RCC 7860 (cell line): ENCODE measurements at places on chromosomes 2 and 18.

DNA sequence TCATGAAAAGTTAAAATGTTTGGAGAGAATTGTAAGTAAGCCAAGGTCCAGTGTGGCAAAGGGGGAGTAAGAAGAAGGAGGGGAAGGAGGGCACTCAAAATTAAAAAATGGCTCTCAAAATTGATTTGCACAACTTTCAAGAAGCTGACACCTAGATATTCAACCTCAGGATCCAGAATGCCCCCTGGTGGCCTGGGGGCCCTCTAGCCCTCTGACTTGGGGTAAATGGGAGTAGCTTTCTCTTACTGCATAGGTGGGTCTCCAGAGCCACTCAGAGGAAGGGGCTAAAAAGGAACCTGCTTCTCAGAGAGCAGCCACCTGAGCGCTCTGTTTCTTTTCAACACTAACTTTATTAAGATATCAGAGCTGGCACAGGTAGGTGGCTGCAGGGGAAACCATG lies 968.5 kb downstream of the BCL11A start:
- DNase-seq = no peak

DNA sequence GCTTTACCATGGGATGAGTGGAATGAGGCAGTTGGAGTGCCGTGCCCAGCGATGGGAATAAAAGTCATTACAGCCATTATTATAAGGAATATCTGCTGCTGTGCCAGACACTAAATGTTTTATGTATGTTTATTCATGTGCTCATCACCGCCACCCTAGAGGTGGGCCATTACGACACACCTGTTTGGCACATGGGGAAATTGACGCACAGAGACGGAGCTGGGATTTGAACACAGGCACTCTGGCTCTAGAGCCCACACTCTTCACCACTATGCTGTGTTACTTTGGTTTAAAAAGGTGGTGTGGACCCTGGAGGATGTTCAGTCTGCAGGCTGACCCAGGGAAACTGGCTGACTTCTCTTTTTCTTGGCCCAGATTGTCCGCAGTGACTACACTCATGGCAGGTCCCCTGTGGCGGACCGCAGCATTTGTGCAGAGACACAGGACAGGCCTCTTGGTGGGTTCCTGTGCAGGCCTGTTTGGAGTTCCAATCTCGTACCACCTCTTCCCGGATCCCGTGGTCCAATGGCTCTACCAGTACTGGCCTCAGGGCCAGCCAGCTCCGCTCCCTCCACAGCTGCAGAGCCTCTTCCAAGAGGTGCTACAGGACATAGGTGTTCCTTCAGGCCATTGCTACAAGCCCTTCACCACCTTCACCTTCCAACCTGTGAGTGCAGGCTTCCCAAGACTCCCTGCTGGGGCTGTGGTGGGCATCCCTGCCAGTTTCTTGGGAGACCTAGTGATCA lies 1.6 kb downstream of the TMEM177 start:
- no peak for DNase-seq

DNA sequence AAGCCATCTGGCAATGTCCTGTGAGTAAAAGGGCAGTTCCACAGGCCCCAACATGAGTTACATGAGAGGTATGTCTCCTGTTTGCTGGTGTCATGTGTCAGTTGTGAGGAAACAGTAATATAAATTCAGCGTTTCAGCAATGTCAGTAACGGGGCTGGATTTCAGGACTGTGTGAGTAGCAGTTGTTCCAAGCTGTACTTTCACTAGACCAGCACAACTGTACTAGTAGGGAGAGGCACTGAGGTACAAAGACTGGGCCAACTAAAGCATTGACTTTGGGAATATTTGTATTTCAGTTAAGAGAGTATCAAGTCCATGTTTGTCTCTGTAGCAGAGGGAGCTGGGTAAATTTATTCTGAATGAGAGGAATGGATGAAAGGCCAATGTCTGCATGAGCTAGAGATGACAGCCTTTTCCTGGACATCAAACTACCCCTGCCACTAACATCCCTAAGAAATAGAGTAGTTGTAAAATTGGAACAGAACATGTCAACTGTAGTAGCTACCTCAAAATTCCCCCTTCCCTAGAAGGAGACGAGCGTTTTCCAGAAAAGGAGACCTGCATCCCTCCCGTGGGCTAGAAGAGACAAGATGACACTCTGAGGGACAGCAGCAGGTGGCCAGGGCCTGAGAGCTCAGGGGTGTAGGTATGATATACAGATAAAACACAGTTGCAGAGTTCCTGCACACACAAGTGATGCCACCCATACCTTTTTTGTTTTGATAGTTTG lies 24.4 kb downstream of the EIF4E2 start:
- DNase-seq = no peak

- no peak for DNase-seq
Measured at GRCh38 chr2:218395456-218395825, 4.2 kb upstream of the CTDSP1 start.

DNA sequence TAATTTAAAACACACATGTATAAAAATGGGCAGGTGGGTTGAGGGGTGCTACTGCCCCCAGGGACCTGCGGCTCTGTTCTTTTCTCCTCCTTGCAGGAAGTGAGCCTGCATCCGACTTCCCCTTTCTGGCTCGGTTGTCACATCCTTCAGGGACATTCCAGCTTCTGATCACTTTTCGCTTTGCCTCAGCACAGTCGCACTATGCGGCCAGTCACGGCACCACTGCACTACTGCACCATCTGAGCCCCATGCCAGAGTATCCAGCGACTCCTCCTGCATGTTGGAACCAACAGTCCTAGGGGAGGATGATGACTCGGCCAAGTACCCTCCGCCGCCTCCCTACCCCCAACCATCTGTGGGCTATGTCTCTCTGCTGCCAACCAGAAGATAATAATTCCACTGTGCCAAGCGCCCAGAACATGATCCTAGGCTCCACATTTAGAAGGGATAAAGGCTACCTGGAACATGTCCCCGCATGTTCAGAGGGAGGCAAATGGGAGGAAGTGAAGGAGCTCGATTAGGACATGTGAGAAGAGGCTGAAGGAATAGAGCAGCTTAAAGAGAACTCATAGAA lies 17.6 kb downstream of the CDC42EP3 start:
- peak; percentile 43 for DNase-seq

DNA sequence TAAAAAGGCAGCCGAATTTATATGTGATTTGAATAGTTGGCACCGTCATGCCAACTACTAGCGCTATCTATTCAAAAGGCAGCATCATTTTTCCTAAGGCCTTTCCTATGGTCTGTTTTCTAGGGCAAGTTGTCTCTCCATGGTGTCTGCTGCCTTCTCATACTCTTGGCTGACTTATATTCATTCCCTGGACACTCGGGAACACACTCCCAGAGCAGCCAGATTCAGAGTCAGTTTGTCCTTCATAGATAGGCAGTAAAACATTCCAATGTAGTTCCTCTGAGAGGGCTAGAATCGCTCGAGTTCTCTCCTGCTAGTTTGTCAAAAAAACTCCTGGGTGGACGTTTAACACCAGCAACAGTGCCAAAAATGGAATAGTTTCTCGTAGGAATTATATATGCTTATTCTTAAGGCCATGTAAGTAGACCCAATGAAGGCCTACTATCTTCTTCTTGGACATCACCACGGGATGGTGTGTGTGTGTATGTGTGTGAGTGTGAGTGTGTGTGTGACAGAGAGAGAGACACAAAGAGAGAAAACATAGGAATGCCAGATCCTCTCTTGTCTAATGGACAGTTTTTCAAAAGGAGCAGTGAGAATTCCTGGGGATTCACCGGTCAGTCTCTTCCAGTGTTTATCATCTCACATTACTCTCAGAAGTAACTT lies 129.3 kb upstream of the CTAGE1 start:
- no peak for DNase-seq

DNA sequence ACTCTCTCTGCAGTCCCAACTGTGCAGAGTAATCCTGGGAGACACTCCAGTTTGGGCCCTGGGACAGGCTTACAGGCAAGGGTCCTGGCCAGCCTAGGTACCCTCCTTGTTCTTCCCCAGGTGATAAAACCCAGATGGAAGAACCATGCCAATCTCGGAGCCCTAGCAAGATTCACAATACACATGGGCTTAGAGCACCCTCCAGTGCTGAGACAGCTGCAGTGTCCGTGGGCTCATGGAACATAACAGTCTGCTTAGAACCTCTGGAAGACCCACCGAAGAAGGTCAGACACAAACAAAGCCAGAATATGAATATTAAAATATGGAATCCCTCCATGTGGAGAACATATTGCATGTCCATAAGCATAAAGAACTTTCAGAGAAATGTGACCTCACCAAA lies 568.1 kb downstream of the KCNJ3 start:
- DNase-seq = no peak

- DNase-seq = no peak
Measured at GRCh38 chr18:76821356-76821874, 942 bp upstream of the ZNF236 start.

DNA sequence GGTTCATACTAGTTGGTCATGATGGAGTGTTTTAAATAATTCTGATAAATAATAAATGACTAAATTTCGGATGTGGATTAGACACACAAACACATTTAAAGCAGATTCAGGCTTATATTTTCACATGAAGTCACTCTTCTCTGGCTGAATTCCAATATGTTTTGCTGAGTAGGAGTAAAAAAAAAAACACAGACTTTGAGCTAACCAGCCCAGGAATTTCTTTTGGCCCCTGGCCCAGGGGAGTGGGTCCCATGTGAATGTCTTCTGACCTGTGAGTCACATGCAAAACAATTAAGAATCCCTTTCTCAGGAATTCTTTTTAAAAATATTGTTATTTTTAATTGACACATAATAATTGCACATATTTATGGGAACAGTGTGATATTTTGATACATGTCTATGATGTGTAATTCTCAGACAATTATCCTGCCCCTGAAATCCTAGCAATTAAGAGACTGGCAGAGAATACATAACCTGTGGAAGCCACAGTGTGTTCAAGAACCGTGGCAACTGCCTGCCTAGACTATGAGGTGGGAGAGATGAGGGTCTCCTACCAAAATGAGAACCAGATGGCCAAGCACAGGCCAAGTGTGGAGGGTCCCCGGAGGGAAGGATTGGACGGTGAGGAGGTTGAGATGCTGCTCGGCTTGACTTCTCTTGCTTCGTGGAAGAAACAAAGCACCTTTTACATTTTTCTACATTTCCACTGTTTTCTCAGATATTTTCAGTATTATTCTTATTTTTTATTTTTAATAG lies 236.4 kb downstream of the PIEZO2 start:
- DNase-seq = peak; percentile 61

- no peak for DNase-seq
Measured at GRCh38 chr2:85999061-85999831, 106.4 kb downstream of the POLR1A start.

DNA sequence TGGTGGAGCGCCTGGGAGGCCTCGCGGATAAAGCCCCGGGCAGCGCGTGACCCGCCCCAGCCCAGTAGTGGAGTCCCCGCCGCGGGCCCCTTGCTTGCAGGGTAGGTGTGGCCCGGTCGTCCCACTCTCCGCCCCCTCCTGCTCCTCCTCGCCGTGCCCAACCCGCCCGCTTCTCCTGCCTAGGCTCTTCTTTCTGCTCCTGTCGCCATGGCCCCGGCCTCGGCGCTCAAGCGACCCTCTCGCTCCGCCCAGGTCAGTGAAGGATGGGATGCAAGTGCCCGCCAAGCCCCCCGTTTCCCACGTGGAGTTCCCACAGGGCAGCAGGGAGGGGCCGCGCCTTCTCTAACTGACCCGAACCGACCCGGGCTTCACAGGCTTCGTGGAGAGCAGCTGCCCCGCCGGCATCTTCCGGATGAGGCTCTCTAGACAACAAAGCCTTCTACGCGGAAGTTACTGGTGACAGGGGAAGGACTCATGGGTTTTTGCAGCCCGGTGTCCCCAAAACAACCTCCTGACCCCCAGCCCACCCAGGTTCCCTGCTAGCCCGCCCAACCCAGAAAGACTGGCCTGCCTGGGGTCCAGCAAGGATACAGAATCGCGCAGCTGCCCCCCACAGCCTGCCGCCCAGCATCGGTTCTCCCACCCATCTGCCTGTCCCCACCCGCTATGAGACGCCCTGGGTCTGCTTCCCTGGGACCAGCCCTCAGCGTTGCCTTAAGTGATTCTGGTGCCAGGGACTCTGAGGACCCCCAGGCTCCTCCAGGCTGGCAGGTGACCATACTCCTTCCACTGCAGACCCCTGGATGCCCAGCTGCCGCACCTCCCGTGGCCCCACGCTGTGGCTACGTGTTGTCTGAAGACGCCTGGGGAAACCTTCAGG lies 32.8 kb downstream of the TTC32 start:
- DNase-seq = no peak

- no peak for DNase-seq
Measured at GRCh38 chr2:73291093-73291460, 2.3 kb downstream of the EGR4 start.

GRCh38 chr2:112923237-112923966 lies 12.4 kb downstream of the IL37 start:
- DNase-seq = no peak

DNA sequence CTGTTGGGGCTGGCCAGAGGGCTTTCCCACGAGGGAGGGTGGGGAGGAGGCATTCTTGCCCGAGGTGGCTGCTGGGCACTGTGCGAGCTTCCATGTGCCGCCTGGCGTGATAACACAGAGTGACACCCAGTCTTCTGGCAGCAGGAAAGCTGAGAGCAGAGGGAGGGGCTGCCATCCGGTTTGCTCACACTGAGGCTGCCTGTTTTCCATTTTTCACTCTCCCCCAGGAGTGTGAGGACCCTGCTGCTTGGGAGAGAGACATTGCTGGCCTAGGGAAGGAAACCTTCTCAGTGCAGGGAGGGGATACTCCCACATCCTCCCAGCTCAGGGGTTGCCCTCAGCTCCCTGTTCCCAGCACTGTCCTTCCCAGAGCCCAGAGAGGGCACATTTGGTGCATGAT lies 73.1 kb downstream of the INHBB start:
- DNase-seq = no peak

DNA sequence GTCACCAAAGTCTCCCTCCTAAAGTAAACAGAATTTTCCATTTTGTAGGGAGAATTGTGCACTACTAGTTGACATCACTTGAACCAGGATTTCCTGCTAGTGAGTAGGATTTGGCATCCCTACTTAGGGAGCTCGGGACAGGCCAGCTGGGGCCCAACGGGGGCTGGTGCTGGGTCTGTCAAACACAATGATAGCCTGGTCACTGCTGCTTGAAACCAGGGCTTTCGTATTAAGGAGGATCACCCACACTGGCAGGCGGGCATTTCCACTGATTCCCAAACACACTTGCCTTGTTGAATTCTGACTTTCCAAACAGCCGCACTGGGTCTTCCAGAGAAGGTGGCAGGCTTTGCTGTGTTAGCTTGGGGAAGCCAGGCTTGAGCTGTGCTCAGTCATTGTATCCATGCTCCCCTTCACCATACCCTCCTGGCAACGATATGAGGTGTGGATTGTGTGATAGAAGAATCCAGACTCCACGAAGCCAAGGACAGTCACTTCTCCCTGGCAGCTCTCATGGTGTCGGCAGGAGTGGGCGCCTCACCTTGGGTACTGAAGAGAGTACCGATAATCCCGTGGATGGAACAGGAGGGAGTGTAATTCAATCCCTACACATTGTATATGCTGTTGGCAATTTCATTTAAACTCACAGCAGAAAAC lies 7.5 kb downstream of the GDF7 start:
- no peak for DNase-seq

- no peak for DNase-seq
Measured at GRCh38 chr2:72676341-72677025, 149.3 kb downstream of the EXOC6B start.

GRCh38 chr18:42281851-42282250 lies 326.8 kb downstream of the PIK3C3 start:
- DNase-seq = no peak

- DNase-seq = no peak
Measured at GRCh38 chr2:80302314-80303005, 2.1 kb downstream of the LRRTM1 start.

GRCh38 chr2:88738271-88738670 lies 46.8 kb downstream of the RPIA start:
- no peak for DNase-seq
